Gastroesophageal sphincter (tissue), 4 donors: ENCODE measurements at places on chromosomes 13 and 19.

GRCh38 chr13:73060251-73061160, 1.7 kb downstream of the KLF5 start:
- H3K27me3 ChIP-seq, result no peaks in the 10 kb centered on the region
- H3K36me3 ChIP-seq, result no peaks in the 10 kb centered on the region
- ATAC-seq, result no peak
- H3K4me1 ChIP-seq, result no peaks in the 10 kb centered on the region
- H3K4me3 ChIP-seq, result peak overlapping the region; percentile 85

DNA sequence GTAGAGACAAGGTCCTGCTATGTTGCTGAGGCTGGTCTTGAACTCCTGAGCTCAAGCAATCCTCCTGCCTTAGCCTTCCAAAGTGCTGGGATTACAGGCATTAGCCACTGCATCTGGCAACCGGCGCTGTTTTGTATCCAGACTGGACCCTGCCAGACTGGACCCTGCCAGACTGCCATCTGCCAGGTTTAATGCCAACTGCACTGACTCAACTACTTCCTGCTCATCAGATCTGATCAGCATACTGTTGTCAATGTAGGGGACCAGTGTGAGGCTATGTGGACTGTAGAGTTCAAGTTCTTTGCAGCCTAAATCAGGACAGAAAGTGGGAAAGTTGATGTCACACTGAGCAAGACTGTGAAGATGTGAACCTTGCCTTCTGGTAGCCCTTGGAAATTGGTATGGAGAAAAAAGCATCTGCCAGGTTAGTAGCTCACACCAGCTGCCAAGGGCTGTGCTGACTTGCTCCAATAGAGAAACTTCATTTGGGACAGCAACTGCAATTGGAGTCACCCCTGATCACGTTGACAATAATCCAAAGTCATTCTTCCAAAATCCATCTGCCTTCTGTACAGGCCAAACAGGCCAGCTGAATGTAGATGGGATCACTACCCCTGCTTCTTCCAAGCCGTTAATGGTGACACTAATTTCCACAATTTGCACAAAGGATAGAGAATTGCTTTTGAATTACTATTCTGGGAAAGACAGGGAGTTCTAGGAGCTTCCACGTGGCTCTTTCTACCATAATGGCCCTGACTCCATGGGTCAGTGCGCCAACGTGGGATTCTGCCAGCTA, 36.8 kb upstream of the ATP1A3 start:
- H3K27ac ChIP-seq, result no peak overlapping the region
- no peaks in the 10 kb centered on the region for H3K27me3 ChIP-seq
- H3K4me3 ChIP-seq, result no peak overlapping the region
- no peak for ATAC-seq
- peaks cover 11% of the 10 kb centered on the region for H3K4me1 ChIP-seq

GRCh38 chr13:45300190-45300985, 40.6 kb downstream of the TPT1 start:
- no peak overlapping the region for H3K27ac ChIP-seq
- H3K27me3 ChIP-seq, result peaks cover 42% of the 10 kb centered on the region
- no peak for ATAC-seq

- H3K4me3 ChIP-seq, result no peak overlapping the region
- no peaks in the 10 kb centered on the region for H3K4me1 ChIP-seq
- H3K27me3 ChIP-seq, result no peaks in the 10 kb centered on the region
These were observed 6.5 kb downstream of the R3HDM4 start for GRCh38 chr19:906480-906879.

DNA sequence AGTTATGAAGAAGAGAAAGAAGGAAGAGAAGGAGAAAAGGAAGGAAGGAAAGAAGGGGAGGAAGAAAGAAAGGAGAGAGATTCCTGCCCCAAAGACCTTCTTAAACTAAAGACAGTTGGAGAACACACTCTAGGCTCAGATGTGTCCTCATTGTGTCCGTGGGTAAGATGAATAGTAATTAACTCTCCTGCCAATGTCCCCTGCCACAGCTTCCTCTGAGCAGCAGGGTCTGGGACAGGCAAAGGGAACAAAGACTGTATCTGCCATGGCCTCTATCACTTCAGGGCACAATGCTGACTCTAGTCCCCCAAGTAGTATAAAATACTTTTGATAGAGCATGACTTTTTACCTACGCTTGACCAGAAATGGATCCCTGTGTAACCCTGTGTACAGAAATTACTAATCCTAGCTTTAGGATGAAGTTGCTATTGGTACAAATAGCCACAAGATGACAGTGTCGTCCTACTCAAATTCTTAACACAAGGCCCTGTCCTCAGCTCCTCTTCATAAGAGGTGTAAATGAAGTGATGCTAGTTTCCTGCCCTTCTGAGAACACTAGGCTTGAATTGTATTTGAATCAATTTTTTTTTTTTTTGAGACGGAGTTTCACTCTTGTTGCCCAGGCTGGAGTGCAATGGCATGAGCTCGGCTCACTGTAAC, 186.2 kb upstream of the GPR12 start:
- no peaks in the 10 kb centered on the region for H3K36me3 ChIP-seq
- H3K4me3 ChIP-seq, result no peak overlapping the region

GRCh38 chr19:16824658-16825311, 4.4 kb upstream of the SIN3B start:
- peak overlapping the region; percentile 73 for H3K27ac ChIP-seq
- no peaks in the 10 kb centered on the region for H3K36me3 ChIP-seq
- peaks cover 31% of the 10 kb centered on the region for H3K4me1 ChIP-seq
- H3K4me3 ChIP-seq, result peak overlapping the region; percentile 51
- no peaks in the 10 kb centered on the region for H3K27me3 ChIP-seq

GRCh38 chr19:14577264-14577663, 5.4 kb upstream of the NDUFB7 start:
- H3K36me3 ChIP-seq, result no peaks in the 10 kb centered on the region
- no peak for ATAC-seq
- H3K4me3 ChIP-seq, result no peak overlapping the region
- H3K27me3 ChIP-seq, result no peaks in the 10 kb centered on the region
- H3K4me1 ChIP-seq, result peaks cover 14% of the 10 kb centered on the region

DNA sequence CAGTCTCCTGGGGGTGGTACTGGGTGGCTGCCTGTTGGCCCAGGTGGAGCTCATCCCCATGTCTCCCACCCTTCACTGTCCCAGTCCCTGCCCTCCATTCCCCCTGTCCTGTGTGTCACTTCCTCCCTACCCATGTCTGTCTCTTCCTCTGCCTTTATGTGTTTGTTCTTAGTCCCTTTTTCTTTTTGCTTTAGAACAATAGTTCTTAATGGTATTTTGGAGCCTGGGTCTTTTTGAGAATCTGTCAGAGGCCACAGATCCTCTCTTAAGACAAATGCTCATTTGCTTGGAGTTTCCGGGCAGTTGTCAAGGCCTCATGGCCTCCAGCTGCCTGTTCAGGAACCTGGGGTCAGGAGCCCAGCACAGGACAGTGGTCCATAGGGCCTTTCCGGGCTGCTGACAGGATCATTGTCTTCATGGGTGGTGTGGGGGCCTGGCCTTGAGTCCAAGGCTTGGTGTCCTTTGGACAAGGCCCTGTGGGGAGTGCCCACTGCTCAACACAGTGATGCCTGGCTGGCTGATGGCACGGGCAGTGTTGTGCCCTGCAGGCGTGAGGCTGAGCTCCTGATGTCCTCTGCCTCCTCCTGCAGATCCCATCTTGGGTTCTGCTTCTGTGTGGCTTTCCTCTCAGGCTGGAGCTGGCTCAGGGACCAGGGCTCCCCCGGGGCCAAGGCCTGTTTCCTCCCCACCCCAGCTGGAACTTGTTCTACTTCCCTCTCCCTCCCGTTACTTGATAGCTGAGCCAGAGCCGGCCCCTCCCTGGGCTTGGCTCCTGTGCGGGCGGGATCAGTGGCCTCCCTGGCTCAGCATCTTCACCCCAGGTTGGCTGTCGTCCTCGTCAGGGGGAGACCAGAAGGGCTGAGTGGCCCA, 3.5 kb downstream of the EGLN2 start:
- ATAC-seq, result peak; percentile 13
- peak overlapping the region; percentile 2 for H3K4me3 ChIP-seq
- H3K4me1 ChIP-seq, result peaks cover 75% of the 10 kb centered on the region
- no peaks in the 10 kb centered on the region for H3K27me3 ChIP-seq
- H3K36me3 ChIP-seq, result no peaks in the 10 kb centered on the region

DNA sequence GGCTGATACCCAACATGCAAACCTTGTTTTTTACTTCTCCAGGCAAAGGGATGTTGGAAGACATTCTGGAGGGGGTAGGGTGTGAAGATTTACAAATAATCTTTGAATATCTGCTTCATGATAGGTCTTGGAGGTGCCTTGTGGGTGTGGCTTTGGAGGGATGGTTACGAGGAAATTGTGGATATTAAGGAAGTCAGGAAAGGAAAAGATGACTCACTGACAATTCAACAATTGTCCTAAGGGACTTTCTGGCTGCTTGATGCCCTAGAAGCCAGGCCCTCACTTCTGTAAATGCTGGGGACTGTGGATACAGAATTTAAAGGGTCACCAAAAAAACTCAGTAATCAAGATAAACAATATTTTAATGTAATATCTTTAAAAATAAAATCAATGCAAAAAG, 37.4 kb upstream of the ZNF527 start:
- peak overlapping the region; percentile 87 for H3K27ac ChIP-seq
- H3K4me3 ChIP-seq, result no peak overlapping the region
- H3K4me1 ChIP-seq, result peaks cover 44% of the 10 kb centered on the region
- H3K27me3 ChIP-seq, result no peaks in the 10 kb centered on the region
- ATAC-seq, result no peak
